ENCODE measurements at places on chromosomes 2 and 18.
A peak's percentile ranks its signal among the peaks of the same experiment; 100 is the strongest.

- no peak for DNase-seq
These were observed 109.1 kb upstream of the NCK2 start for GRCh38 chr2:105635564-105635963.

DNA sequence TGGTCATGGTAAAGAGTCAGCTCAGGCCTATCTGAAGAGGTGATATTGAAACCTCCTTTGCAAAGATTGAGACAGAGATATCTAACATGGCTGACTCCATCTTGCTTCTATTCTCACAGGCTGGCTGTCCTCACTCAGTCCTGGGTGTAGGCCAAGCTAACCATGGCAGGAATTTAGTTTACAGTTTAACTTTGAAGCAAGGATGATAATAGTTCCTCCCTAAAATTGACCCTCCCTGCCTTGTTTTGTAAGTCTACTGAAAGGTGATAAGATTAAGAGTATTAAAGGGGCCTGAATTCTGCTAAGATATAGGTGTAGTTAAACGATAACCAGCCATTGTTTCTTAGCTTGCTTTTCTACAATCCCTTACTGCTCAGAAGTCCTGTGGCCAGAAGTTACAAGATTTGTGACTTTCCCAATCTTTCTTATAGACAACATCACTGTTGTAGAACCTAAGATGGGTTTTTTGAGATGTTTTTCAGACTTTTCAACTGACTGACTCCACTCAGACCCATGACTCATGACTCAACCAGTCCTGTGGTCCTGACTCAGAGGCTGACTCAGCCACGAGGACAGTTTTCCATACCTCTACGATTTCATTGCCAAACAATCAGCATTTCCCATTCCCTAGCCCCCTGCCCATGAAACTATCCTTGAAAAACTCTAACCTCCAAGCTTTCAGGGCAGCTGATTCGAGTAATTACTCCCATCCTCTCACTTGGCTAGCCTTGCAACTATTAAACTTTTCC lies 195.7 kb upstream of the SESTD1 start:
- no peak for DNase-seq

- no peak for DNase-seq
These were observed 127.8 kb downstream of the AGPS start for GRCh38 chr2:177520324-177520723.

DNA sequence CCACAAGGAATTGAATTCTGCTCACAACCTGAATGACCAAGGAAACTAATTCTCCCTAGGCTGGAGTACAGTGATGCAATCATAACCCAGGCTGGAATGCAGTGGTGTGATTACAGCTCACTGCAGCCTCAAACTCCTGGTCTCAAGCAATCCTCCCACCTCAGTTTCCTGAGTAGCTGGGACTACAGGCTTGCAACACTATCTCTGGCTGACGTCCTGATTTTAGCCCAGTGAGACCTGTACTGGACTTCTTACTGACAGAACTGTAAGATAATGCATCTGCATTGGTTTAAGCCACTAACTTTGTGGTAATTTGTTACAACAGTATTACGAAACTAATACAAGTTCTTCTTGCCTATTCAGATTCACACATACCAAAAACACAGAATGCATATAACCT lies 9.5 kb upstream of the KDSR start:
- DNase-seq = no peak

GRCh38 chr2:127233710-127234109 lies 13.6 kb upstream of the CYP27C1 start:
- DNase-seq = no peak

GRCh38 chr2:181189951-181190350 lies 209.5 kb downstream of the UBE2E3 start:
- no peak for DNase-seq

GRCh38 chr18:38198526-38198925 lies 632.9 kb upstream of the CELF4 start:
- no peak for DNase-seq

GRCh38 chr2:239832490-239833268 lies 192.5 kb downstream of the NDUFA10 start:
- no peak for DNase-seq

DNA sequence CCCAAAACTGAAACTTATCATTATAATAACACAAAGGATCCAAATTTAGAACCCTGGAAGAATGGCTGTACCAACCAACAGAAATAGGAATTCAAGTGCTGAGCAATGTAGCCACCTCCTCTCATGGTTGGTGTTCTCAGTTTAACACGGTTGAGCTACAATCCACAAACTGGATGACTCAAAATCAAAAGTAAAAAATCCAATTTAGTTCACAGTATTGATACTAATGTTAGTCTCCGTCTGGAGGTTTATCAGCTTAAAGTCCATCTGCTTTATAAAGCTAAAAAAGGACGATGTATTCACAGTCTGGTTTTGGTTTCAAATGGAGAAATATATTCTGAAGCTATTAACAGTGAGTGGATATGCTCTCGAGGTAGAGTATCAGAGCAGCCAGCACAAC lies 40.5 kb downstream of the CNTNAP5 start:
- no peak for DNase-seq

DNA sequence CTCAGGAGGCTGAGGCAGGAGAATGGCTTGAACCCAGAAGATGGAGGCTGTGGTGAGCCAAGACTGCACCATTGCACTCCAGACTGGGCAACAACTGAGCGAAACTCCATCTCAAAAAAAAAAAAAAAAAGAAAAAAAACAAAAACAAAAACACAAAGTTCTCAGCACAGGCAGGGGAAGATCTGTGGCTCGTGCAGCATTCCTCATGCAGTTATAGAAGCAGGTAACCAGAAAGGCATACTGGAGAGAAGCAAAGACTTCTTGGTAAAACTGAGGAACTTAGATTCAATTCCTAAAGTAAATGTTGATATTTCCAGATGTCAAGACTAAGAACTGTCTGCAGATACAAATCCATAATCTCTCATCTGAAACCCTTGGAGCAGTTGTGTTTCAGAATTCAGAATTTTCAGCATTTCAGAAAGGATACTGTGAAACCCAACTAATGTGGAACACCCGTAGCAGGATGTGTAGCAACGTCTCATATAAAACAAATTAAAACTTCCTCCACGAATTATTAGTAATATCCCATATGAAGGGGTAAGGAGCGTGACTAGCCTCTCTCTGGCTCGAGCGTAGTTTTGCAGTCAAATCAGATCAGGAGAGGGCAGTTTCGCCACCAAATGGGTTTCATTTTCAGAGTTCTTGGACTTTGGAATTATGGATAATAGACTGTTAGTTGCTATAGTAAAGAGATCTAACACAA lies 13.2 kb upstream of the SLC25A52 start:
- no peak for DNase-seq

GRCh38 chr18:8661754-8662559 lies 43.4 kb upstream of the MTCL1 start:
- no peak for DNase-seq

DNA sequence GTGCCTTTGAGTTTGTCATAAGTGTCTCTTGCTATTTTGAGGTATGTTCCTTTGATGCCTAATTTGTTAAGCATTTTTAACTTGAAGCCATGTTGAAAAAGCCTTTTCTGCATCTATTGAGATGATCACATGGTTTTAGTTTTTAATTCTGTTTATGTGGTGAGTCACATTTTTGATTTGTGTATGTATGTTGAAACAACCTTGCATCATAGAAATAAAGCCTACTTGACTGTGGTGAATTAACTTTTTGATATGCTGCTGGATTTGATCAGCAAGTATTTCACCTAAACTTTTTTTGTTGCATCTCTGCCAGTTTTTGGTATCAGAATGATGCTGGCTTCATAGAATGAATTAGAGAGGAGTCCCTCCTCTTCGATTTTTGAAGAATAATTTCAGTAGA lies 469.7 kb downstream of the CDH2 start:
- DNase-seq = no peak

DNA sequence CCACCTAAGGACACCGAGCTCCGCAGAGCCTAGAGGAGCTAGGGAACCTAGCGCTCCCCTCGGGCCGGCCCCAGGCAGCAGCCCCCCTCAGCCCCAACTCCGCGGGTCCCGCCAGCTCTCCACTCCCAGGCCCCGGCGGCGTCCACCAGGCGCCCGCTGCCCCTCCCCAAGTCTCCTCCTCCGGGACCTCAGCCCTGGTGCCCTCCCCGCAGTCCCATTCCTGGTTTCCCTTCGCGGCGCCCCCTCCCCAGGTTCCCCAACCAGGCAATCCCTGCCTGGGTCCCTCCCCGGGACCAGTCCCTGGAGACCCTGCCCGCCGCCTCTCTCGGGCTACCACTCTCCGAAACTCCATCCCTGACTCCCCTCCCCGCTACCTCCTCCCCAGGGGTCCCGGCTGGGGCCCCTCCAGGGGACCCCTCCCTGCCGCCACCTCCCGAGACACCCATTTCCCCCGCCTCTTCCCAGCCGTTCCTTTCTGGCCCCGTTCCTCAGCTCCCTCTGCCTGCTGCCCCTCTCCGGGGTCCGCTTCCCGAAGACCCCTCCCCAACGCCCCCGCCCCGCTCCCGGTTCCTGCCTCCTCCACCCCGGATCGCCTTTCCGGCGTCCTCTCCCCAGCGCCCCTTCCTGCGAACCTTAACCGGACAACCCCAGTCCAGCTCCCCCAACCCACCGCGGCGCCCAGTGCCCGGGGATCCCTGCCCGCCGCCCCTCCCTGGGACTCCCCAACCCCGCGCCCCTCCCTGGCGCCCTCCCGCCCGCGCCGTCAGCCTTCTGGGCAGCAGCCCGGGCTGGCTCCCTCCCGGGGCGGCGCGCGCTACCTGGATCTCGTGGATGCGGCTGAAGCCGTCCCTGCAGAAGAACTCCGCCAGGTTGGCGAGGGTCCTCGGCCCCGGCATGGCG lies 678 bp downstream of the CYP27C1 start:
- no peak for DNase-seq

- DNase-seq = no peak
These were observed 1.6 kb upstream of the EPC2 start for GRCh38 chr2:148642891-148643416.

GRCh38 chr2:84126530-84126929 lies 332.6 kb downstream of the SUCLG1 start:
- DNase-seq = no peak

- no peak for DNase-seq
These were observed 127.5 kb upstream of the GAREM1 start for GRCh38 chr18:32598144-32598543.

GRCh38 chr2:189783451-189783926 lies 650 bp downstream of the ORMDL1 start:
- no peak for DNase-seq

- DNase-seq = peak; percentile 25
These were observed 124.8 kb upstream of the COL5A2 start for GRCh38 chr2:189304360-189304759.

DNA sequence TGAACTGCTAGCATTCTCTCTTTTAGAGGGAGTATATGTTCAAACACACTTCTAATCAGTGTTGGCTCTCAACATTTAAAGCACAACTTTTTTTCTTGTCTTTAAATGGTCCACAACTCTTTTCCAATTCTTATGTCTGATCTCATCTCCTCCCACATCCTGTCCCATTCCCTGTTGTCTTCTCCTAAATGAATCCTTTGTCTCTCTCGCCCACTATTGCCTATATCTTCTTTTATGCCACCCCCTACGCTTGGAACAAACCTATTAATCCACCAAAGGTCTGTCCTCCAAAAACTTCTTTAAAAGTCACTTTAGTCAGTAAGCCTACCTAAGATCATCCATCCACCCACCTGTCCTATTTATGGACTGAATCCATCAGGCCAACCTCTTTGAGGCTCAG lies 235.5 kb upstream of the SMAD7 start:
- DNase-seq = no peak

- DNase-seq = no peak
These were observed at the start of gene EFEMP1 for GRCh38 chr2:55923091-55923981. Gene EFEMP1 (minus strand): TSS chr2:55923782. CDS start chr2:55922440, 1,342 bp downstream.

GRCh38 chr2:121776885-121777698 lies 21.6 kb downstream of the TSN start:
- DNase-seq = no peak

DNA sequence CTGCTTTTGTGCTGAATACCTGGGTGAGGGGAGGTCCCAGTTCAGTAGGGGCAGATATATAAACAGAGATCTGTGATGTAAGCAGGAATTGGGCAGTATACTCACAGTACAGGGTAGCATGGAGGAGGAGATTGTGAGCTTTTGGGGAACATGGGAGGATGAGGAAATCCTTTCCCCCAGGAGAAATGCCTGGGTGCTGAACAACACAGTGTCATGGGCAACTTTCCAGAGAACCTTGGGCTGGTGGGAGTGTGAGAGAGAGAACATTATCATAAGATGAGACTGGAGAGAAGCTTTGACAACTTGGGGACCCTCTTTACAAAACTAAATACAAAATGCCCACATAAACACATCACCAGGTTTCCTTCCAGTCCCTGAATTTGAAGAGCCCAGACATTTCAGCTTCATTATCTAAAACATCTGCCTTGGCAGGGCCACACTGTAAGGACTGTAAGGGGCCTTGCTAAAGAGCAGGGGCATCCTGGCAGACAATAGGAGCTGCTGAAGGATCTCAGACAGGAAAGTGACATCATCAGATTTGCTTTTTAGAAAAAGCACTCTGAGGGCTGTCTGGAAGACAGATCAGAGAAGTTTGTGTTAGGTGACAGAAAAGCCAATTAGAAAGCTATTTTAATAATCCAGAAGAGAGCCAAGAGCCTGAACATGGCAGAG lies 303.1 kb upstream of the FBXO11 start:
- DNase-seq = no peak

DNA sequence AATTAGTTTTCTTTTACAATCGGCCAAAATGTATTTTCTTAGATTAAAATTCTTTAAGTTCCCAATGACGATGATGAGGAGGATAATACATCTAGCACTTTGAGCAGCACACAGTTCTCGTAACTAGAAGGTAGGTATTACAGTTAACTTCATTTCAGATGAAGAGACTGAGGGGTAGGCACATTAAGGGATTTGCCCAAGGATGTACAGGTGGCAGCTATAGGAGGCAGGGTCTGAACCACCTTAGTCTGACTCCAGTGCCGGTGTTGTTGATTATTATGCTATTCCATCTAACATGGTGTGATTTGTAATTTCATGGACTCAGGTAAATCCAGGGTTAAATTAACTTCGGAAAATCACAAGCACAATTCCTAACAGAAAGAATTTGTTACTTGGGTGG lies 1.1 kb downstream of the CD28 start:
- DNase-seq = no peak

DNA sequence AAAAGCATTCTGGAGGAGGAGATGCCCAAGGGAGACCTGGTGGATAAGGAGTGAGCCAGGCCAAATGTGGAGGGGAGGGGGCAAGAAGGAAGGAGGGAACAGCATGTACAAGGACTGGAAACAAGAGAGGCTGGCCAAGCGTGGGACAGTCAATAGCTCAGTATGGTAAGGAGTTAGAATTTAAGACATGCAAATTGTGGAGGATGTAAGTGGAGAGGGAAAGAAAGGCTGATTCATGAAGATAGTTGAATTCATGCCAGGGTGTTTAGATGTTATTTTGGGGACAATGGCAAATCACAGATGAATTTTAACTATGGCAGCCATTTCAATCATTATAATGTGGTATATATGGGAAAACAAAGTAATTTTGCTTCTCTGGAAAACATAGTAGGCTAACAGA lies 462.3 kb downstream of the MEIS1 start:
- DNase-seq = no peak

GRCh38 chr18:14930576-14930975 lies 182.6 kb downstream of the ANKRD30B start:
- no peak for DNase-seq

All from stimulated activated CD8-positive, alpha-beta memory T cell treated with anti-CD3 and anti-CD28 coated beads, Interleukin-15, amount 100 ng/mL, for 48 hours (primary cell).